Hematopoietic multipotent progenitor cell (in vitro differentiated cells): ENCODE measurements at places on chromosomes 2 and 18.

DNA sequence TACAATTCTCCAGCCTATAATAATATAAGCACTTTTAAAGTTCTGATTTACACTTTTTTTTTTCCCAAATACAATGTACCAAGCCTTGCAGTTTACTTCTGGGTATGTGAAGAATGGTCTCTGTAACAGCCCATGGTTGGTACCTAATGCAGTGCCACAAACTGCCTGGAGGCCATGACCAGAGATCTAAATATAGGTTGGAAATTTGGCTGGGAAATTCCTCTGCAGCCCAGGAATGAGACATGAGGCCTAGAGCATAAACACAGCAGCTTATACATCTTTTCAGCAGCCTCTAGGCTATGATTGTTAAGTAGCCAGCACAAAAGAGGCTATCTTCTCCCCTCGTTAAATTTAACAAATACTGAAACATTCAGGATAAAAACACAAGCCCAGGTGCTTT is 432.0 kb upstream of the FAM98A start:
- no peak for DNase-seq

- peak; percentile 87 for DNase-seq
Observed at GRCh38 chr2:235050980-235051351, 99.1 kb downstream of the SH3BP4 start.

DNA sequence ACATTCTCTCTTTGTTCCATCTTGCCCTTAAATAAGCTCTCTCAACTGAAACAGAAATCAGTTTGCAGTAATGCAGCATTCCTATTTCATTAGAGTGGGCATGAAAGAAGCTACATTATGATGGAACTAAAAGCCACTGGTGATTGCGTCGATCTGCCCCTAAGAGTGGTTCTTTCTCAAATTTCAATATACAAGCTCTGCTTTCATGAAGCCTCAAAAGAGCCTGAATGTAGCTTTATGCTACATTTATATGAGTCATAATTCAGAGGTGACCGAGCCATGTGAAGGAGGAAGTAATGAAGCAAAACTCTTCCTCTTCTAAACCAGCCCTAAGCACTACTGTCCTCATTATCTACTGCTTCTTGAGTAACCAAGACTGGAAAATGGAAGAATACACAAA is 64.8 kb upstream of the CYTIP start:
- peak; percentile 37 for DNase-seq

GRCh38 chr2:28437918-28438317 is 45.3 kb downstream of the FOSL2 start:
- DNase-seq = no peak

- DNase-seq = no peak
Observed at GRCh38 chr18:47036298-47036874, 965 bp upstream of the ELOA2 start.

DNA sequence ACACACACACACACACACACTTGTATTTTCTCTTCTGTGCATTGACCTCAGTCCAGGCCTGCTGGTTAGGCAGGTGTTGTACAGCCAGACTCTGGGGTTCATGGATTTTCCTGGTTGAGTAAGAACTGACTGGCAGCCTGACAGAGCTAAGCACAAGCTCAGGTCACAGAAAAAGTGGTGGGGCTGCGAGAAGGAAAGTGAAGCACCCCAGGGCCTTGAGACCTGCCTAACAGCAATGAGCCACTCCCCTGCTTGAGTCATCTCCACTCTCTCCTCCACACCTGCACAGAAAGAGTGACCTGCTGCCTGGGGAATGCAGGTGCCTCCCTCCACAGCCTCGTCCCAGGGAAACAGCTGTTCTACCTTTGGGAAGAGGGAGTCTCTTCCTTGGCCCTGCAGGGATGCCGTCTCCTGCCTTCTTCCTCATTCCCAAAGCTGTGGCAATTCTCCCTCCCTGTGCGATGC is 91.4 kb upstream of the LGALSL start:
- no peak for DNase-seq

- no peak for DNase-seq
Observed at GRCh38 chr2:133674433-133675331, 106.4 kb upstream of the NCKAP5 start.

- no peak for DNase-seq
Observed at GRCh38 chr2:177237932-177238331, 25.3 kb downstream of the HNRNPA3 start.

DNA sequence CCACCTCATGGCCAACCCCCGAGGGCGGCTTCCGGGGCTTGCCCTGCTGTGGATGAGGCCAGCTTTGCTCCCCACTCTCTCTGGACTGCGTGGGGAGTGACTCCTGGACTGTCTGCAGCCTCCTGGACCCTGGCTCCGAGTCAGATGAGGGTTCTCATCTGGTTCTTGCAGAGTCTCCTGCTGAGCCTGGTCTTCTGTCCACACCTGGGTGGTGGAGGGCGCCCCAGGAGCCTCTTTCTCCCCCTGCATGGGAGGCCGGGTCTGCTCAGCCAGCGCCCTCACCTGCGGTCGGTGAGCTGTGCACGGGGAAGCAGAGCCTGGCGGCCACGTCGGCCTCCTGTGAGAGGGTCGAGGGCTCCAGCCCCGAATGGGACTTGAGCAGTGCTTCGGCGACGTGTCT is 78.3 kb downstream of the RTP5 start:
- DNase-seq = no peak

- DNase-seq = no peak
Observed at GRCh38 chr2:73896362-73897239, 3.8 kb downstream of the ACTG2 start.

DNA sequence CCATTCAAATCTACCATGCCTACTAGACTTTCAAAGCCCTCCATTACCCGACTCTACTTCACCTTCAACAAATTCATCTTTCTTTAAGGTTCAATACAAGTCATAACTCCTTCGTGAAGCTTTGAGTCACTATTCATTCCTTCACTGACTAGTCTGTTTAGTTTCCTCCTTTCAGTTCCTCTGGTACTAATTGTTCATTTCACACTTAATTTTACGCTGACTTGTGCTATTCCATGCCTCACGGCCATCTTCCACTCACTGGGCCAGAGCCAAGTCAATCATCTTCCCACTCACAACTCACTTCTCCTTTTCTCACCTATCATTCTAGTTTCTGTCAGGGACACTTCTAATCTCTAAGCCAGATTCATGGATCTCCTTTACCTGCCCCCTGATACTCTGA is 136.2 kb downstream of the MTX2 start:
- DNase-seq = no peak

- DNase-seq = no peak
Observed at GRCh38 chr2:44102790-44103562, 65.7 kb upstream of the PPM1B start.

DNA sequence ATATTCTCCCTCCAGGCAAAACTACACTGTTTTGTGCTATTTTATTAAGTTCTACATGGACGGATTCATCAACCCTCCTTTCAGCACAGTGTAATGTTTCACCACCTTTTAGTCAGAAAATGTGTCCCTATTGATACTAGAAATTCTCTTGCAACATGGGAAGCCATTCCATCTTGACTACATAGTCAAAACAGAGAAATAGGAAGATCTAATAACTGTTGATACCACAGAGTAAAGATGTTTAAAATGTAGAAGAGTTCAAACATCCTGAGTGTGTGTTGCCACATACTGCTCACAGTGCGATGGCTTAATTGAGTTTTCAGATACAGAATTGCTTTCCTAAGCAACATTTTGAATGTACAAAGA is 492.2 kb upstream of the RAB12 start:
- no peak for DNase-seq

DNA sequence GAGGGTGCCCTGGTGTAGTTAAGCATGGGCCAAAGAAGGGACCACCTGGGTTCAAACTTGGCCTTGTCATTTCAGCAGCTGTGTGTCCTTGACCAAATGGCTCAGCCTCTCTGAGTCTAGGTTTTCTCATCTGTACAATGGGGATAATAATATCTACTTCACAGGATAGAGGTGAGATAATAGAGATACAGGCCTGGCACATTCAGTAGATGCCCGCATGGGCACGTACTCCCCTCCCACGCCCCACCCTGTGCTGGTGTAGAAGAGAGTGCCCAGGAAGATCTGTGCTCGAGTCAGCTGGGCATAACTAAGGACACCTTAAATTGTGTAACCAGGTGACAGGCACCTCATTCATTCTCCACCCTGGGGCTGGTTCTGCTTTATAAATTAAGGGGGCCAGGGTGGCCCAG is 8.4 kb upstream of the TMEM185B start:
- DNase-seq = no peak

GRCh38 chr2:126886211-126886915 is 12.3 kb upstream of the TEX51 start:
- DNase-seq = no peak

DNA sequence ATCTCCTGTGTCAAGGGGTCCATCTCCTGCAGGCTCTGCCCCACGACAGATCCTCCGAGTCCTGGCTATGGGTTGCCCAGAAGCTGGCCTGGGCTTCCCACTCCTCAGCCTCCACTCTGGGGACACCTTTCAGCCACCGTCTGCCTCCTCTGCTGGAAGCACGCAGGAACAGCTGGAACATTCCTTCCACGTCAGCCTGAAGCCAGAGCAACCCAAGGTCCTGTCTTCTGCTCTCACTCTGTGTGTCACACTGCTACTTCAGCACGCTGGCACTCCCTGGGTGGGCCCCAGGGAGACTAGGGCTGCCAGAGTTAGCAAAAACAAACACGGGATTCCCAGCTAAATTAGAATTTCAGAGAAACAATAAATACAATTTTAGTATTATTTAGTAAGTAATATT is 148.8 kb downstream of the HRH4 start:
- DNase-seq = no peak

DNA sequence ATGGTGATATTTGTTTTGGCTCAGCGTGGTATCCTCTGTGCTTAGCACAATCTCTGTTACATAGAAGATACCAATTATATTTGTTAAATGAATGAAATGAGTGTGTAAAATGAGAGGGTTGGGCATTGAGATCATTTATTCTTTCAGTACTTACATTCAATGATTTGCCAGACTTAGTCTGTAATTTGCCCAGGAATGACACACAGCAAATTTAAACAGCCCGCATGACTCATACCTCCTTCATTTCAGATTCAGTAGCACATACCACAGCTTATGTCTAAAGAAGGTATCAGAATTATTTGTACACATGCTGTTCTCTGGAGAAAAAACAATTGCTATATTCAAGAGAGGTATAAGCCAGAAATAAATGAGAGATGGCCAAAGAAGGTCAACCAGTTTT is 37.0 kb downstream of the KLHL14 start:
- no peak for DNase-seq

GRCh38 chr2:216659276-216659675 is 26.1 kb downstream of the IGFBP2 start:
- no peak for DNase-seq

DNA sequence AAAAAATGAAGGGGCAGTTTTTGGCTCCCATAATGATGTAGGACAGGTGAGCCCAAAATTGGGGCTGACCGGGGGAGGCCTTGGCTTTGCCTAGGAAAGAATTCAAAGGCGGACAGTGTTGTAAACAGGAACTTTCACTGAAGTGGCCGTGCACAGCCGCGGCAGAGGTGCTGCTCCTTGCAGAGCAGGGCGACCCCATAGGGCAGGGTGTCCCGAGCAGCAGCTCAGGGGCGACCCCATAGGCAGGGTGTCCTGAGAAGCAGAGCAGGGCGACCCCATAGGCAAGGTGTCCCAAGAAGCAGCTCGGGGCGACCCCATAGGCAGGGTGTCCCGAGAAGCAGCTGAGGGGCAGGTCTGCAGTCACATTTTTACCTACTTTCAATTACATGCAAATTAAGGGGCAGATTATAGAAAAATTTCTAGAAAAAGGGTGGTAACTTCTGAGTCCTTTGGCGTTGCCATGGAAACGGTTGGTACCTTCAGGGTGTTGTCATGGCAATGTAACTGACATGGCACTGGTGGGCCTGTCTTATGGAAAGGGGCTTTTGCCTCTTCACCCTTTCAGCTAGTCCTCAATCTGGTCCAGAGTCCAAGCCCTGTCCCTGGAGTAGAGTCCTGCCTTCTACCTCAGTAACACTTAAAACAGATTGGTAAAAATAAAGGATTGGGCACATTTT is 134.5 kb downstream of the FBXO15 start:
- DNase-seq = no peak

- DNase-seq = peak; percentile 64
Observed at GRCh38 chr18:55510809-55511208, 77.2 kb downstream of the TCF4 start.

GRCh38 chr2:42009657-42010580 is 37.9 kb upstream of the PKDCC start:
- DNase-seq = no peak

DNA sequence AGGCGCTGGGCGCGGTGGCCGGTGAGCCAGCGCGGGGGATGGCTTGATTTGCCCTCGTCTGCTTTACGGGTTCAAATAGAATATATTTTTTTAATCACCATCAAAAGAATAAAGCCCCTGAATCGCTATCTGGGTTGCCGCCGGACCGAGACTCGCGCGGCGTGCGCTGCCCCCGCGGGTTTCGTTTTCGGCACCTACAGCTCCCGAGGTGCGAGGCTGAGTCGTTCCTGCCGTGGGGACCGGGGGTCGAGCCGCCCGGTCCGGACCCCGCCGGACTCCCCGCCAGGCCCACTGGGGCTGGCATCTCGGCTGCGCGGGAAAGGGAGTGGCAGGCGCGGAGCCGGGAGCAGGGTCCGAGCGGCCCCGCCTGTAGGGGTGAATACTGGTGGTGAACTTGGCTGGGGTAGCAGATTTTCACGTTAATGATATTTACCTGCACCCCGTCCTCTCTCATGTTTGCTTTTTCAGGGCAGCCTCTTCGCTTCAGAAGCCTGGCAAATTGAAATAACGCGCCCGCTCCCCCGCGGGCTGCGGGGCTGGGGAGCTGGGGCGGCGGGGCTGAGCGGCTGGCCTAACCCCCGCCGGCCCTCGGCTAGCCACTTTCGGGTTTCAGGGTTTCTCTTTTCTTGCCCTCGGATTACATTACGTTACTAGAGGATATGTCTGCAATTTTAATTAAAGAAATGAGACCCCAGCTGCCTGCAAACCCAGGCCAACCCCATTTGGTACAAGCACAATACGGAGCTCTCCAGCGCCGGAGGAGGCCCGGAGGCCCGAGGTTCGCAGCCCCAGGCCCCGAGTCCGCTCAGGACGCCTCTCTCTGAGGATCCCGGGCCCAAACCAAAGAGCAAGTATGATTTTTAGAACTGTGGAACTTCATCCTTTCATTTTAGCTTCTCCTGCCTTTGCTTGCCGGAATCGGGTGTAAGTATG is 1.7 kb upstream of the CELF4 start:
- no peak for DNase-seq
